ENCODE measurements at places on chromosomes 3 and 15.

GRCh38 chr3:133899311-133899710, 3.6 kb upstream of the RAB6B start:
- no peak for DNase-seq

DNA sequence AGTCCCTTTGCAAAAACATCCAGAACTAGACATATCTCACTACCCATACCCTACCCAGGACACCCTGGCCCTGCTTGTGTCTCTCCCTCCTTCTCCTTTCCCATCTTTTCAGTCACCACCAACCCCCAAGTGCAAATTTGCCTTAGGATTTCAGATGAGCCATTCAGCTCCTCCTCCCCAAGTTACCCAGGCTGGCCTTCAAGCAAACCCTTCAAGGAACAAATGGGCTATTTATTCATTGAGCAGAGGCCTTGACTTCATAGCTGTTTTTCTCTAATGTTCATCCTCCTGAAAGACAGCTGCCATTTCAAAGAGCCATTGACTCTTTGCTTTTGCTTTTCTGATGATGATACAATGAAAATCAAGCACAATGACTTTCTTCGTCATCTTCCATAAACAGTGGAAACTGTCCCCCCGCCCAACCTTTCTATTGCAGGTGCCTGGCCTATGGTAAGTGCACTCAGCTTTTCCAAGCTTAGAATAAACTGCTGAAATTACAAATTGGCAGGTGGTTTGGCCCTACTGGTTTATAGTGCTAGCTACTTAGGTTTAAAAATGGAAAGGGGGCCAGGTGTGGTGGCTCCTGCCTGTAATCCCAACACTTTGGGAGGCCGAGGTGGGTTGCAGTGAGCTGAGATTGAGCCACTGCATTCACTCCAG, 26.1 kb upstream of the KLHL6 start:
- no peak for DNase-seq

DNA sequence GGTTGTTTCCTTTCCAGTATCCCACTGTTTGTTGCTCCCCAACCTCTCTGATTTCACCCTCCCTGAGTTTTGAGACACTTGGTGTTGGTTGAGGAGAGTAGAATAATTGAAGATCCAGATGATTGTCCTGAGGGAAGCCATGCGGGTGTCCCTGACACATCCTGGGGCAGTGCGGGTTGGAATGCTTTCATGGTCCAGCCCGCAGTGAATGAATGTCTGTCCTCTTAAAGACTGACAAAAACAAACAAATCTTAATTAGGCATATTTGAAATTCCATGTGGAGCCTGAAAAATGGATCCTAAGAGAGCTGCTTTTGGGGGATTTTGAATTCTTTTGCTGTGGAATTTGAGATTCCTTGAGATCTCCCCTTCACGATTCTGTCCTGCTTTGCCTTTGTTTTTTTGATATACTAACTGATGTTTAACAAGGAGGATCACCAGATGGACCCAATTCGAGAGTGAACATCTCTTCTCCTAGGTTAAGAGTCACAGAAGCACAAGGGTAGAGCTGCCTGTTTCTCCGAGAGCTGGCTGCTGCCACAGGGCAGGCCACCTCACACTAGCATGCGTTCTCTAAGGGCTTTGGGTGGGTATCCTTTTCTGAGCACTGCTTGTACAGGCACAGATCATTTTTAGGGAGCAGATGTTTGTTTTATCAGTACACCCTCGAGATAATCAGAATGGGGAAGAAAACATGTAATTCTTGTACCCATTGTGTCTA, 47.4 kb downstream of the GPR171 start:
- no peak for DNase-seq

GRCh38 chr3:104437891-104438290, 928.8 kb upstream of the ALCAM start:
- no peak for DNase-seq

- peak; percentile 71 for DNase-seq
Measured at GRCh38 chr3:105647047-105647446, 221.8 kb downstream of the CBLB start.
